Naive B cell (primary cell): ENCODE measurements at places on chromosomes 2 and 18.

DNA sequence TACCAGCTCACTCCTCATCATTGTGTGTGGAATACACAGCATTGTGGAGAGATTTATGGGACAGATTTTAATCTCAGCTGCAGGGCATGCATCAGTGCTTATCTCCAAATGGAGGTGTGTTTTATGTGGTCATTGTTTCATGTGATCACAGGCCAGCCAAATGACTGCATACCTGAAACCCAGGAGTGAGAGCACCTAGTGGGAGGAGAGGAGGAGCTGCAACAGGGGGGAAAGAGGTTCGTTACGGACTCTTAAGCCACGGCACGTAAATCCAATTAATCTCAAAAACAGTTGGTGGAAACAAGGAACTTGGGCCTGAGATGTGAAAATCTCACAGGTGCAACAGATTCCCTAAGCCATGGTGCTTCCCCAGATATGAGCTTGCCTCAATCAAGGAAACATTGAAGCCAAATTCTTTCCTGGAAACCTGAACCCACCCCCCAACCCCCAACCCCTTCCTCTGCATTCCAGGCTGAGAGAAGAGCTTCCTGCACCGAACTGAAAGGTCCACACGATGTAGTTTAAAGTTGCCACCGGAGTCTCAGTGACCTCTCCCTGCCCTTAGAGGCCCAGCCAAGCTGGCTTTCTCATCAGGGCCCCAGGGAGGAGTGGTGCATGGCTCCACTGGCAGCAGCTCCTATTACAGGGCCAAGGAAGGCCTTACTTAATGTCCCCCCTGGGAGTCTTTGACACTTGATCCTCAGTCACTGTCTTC lies 167.4 kb downstream of the C1D start:
- DNase-seq: no peak

DNA sequence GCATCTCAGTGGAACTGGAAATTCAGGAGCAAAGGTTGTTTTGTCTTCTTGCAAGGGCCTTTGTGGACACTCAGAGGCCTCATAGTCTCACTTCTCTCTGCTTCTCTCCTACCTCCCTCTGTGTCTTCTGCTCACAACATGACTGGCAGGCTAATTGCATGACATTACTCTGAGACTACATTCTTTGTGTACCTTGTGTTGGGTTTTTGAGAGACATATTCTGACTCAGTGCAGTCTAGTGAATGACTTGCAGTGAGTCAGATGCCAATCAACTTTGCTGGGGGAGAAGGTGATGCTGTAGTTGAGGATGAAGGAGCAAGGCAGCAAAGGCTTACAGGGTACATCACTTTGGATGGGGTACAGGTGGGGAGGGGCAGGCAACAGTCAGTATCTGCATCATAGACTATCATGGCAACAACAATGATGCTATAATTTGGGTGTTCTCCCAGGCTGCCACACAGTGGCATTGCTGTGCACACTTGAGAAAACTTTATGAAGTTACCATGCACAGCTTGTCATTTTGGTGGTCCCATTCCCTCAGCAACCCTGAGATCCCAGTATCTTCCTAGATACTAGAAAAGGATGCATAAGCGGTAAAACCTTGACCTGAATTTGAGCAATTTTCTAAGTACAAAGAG lies 69.3 kb upstream of the SLC16A14 start:
- no peak for DNase-seq

DNA sequence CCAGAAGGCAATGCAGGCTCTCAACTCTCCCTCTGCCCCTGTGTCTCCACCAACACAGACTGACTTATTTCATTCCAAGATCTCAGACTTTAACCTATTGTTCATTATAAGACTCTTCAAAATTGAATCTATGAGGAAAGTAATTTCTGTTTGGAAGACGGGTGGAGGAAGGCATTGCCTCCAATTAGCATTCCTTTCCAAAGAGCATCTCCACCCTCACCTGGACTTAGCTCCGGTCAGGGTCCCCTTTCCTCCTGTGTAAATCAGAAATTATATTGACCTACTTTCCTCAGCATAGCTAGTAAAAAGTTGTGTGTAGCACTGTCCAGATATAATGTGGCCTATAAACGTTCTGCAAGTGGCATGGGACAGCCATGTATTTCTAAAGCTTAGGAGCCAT lies 230.4 kb upstream of the ACVR2A start:
- no peak for DNase-seq

DNA sequence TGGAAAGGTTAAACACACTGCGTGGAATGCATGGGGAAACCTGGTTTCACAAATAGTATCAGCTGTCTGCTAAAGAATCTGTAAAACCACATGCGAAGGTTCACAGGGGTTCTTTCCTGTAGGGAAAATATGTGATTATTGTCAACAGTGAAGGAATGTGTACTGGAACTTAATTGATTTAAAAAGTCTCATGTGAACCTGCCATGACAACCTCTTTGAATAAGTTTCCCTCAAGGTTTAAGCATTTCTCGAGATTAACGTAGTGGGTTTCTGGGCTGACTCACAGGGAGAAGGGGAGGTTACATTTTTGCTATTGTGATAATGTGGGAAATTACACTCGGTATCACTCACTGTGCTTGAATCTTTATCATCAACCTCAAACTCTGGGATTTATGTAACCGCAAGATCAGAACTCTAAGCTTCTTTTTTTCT lies 28.2 kb upstream of the IL1R1 start:
- no peak for DNase-seq

- DNase-seq: no peak
Observed at GRCh38 chr2:115115135-115115534, 672.7 kb downstream of the DPP10 start.

DNA sequence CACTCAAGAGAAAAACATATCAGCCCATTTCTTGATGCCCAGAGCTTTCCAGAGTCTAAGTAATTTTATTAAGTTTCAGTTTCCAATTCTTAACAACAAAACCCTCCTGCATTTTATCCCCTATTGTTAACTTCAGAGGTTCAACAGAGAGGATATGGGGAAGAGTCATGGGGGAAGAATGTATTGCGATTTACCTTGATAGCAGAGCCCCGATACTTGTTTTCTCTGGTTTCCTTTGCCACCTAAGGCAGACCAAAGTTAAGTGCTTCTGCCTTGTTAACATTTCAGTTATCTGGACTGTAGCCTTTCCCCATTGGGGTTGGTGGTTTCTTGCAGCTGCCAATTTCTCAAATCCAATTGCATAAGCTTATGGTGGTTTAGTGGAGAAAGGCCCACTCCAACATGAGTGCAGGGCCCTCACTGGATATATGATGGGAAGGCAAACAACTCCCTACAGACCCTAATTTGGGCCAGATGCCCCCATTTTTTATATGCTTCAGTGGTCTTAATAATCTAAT lies 82.0 kb upstream of the ITGB6 start:
- no peak for DNase-seq

DNA sequence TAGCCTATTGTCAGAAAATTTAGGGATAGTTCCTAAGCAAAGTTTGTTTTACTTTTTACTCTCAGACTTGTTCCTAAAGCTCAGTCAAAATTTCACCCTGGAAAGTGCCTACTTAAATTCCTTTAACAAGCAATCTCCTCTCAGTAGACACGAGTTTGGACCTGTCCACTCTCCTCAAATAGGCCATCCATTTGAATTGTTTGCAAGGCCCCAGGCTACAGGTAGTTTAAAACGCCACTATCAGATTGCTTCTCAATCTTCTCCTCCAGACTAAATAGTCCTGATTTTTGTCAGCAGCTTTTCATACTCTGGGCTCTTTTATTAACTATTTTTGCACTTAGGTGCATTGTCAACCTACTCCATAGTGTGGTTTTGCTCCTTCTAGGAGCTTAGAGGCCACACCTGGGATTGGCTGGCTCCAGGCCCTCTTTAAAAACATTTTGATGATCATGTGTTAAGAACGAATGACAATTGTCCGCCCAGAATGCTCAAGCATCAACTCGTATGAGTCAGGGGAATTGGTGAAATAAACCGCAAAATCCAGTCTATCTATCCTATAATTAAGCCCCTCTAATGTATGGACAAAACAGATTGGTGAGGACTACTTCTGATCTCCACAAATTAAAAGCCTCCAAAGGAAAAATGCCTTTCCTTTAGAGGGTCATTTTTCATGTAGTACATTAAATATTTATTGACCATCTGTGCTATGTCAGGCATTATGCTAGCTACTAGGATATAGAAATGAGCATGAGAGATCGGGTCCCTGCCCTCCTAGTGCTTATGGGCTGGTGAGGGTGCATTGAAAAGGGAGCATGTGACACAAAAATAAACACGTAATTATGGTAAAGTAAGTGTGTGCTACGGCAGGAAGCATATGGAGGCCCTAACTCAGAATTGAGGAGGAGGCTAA lies 333.8 kb upstream of the TNP1 start:
- no peak for DNase-seq

DNA sequence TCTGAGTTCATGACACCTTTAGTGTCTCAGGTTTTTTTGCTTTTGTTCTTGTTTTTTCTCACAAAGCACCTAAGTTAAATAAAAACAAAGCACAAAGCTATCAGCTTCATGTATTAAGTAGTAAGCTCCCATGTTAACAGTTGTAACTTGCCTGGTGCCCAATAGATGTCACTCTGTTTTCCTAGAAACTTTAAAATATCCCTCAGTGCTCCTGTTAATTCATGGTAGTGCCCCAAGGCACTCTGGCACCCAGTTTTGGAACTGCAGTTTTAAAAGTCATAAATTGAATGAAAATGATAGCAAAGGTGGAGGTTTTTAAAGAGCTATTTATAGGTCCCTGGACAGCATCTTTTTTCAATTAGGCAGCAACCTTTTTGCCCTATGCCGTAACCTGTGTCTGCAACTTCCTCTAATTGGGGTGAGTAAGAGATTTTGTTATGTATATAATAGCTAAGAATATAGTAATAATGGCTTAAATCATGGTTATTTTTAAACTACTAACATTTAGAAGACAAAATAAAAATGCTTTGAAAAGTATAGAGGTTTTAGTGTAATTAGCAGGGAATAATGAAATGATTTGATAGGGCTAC lies 555.0 kb upstream of the TMEFF2 start:
- DNase-seq: no peak

GRCh38 chr2:86686905-86687304 lies 33.2 kb upstream of the RMND5A start:
- DNase-seq: no peak

DNA sequence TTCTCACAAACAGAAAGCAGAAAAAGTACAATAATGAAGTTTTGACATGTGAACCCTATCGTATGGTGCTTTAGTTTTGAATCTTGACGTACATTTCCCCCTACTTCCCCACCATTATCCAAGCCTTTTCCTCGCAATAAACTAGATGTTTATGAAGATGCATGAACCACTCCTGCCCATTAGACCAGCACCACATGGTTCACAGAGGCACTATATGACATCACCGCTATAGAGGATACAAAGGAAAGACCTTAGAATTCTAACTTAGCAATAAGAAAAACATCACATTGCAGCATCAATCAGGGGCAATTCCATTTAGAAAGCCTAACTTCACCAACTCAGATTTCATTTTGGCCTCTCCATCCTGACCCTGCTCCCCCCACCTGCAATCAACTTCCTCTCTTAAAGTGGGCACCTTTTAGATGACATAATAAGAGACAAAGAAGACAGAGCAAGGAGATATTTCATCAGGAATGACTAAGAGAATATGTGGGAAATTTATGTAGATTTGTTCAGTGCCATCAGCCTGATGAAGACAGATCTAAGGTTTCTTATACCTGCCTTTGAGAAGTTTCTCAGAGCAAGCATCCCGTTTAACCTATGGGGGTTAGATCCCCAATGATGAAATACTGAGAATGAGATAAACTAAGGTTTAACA lies 124.9 kb downstream of the PIGN start:
- no peak for DNase-seq

GRCh38 chr2:50859110-50859509 lies 172.8 kb downstream of the NRXN1 start:
- no peak for DNase-seq

- no peak for DNase-seq
Observed at GRCh38 chr2:166671801-166672200, 177.8 kb upstream of the SCN7A start.

GRCh38 chr18:68270017-68270416 lies 444.9 kb downstream of the TMX3 start:
- no peak for DNase-seq

DNA sequence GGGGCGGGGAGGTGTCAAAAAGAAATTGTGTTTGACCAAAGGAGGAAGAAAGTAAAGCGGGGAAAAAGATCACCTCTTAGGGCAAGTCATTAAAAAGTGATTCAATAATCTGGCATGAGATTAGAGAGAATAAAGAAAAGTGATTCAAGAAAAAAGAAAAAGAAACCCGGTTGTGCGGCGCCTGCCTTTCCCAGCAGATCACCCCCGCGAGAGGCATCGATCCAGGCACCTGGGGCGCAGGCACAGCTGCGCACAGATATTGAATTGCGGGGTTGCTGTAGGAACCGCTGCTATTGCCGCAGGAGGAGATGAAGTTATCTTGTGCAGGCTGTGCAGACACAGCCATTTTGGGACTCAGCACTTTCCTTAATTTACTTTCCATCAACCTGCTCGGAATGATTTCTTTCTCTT lies 71.2 kb downstream of the PLB1 start:
- DNase-seq: no peak

DNA sequence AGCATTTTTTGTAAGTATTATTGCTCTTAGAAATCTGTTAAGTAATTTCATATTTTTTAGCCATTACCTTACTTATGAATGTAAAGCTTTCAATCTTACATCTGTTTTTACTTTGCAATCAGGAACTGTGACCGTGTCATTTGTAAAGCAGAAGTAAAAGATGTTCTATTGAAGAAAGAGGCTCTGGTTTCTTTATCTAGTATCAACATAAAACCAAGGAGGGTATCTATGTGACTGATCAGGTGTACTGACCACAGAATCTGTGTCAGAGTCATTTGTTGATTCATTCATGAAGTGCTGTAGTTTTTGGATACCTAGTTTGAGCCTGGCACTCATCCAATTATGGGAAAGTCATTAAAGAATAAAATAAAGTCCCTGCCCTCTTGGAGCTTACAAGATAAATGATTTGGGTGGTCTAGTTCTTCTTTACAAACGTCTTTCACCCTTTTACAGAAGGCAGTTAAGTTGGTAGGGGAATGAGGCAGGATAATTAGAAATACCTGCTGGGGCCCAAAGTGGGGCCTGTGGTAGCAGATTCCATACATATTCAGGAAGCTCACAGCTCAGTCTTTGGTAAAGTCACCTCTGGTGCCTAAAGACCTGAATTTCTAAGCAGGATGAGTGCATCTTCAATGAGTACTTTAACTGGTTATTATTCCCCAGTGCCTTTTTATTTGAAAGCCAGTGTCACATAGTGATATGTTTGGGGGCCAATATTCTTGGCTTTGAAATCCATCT lies 260.6 kb upstream of the NT5C1B start:
- no peak for DNase-seq

- DNase-seq: no peak
Observed at GRCh38 chr2:204743393-204743960, 198.2 kb downstream of the PARD3B start.

- no peak for DNase-seq
Observed at GRCh38 chr2:230018153-230018552, 50.6 kb downstream of the SLC16A14 start.

DNA sequence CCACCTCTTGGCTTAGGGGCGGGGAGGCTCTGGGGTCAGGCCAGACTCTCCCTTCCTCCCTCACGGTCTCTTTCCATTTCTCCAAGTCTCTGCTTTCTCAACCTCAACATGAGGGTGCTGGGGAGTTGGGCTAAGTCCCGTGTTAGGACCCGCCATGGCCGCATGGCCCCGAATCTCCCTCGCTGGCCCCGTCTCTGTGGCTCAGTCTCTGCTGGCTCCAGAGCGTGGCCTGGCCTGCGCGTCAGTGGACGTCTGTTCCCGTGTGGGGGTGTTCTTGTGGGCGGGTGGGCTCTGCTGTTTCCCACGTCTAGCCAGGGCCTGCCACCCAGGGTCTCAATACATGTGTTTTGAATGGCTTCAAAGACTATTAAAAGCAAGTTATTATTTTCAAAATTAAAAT lies 12.4 kb downstream of the ALLC start:
- DNase-seq: no peak

- DNase-seq: no peak
Observed at GRCh38 chr2:37581433-37581832, 90.0 kb downstream of the CDC42EP3 start.
